Cerebellar nuclear complex (tissue), 1 donor: ENCODE measurements at places on chromosomes 16 and 17.

DNA sequence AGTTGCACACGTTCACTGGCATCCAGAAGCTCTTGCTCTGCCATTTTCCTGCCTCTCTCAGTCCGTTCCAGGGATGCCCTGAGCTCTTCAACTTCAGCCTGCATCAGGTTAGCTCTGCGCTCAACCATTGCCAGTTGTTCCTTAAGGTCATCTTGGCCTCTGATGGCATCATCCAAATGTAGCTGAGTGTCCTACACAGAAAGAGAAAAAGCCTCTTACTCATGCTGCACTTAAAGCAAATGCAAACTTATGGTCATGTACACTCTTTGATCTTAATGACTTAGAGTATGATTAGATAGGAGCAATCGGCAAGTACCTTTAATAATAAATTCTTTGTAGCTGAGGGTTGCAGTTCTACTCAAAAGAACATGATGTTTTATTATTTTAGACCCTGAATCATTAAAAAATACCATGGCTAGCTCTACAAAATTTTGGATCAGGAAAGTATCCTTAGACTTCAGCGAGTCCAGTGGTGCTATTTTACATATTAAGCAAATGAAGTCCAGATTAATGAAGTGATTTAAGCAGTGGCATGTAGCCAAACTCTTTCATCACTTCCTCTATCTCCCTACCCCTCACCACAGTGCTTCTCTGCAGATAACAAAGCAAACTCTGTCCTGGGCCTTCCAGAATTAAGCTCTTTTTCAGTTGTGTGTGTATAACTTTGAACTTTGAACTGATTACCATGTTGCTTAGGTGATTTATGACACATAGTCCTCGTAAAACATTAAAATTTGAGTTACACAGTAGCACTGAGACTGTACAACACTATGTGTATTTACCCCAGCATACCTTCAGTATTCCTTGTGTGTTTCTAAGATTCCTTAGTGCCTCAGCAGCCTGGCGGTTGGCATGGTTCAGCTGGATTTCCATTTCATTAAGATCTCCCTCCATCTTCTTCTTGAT lies 22.1 kb downstream of the MYH4 start:
- no peak for DNase-seq

GRCh38 chr16:57354311-57354710 lies 4.3 kb upstream of the CCL22 start:
- no peak for DNase-seq

- DNase-seq: no peak
These were observed 72.0 kb downstream of the MSI2 start for GRCh38 chr17:57328109-57328882.

DNA sequence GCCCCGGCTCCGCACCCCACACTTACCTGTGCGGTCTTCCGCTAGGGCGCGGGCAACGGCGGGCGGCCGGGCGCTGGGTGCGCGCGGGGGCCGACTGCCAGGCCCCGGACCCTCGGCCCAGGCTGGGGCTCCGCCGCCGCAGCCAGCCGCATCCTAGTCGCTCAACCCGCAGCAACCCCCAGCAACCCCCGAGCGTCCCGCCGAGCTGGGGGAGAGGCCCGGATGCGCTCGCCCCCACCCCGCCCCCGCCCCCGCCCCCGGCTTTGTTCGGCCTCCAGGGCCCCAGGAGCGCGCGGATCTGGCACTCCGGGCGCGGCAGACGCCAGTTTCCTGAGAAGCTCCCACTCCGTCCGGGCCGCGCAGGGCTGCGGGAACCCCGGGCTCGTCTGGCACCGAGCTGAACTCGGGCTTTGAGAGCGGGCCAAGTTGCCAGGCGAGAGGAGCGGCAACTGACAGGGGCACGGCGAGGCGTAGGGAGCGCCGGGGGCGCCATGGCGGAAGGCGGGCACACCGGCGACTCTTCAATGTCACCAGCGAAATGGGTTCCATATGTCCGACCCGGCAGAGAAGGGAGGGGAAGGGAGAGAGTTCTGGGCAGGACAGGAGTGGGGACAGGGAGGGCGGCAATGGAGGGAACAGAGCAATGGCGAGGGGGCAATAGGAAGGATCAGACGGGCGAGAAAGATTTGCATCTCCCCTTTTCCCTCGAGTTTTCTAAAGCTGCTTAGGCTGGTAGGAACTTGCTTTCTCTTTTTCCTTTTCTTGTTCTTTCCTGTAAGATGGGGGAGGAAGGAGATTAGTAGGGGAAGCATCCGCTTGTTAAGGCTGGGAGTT lies 13.7 kb downstream of the HOXB4 start:
- DNase-seq: no peak

GRCh38 chr16:27805828-27806351 lies 255.9 kb downstream of the KATNIP start:
- no peak for DNase-seq

DNA sequence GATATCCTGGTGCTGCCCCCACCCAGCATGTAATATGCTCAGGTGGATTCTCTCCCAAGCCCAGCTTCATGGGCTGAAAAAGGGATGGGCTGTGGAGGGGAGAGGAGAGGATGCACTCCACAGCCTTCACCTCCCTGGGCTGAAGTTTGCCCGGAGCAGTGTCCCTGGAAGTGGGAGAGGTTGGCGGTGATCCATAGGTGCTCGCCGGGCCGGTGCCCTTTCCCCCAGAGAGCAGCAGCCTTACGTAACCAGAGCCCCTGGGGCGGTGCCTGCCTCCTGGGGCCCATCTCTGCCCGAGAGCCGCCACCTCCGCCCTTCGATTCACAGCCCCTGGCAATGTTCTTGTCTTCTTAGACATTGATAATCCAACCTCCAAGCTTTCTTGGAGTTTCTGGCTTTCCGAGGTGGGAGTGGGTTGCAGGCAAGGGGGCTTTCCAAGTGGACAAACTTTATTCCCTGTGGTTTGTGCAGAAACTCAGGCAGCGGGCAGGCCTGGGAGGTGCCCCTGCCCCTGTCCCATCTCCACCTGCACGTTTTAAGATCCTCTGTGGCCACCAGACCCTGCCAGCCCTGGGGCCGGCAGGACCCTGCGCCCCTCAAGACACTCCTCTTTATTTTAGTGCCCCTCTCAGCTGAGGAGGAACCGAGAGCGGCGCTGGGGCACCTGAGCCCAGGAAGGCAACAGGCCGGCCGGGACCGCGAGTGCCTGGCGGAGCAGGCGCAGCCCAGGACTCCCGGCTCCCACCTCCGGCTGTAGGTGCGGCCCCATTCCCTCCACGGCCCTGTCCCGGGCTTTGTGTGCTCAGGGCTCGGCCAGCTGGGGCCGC lies 3.1 kb upstream of the WDR90 start:
- DNase-seq: no peak

DNA sequence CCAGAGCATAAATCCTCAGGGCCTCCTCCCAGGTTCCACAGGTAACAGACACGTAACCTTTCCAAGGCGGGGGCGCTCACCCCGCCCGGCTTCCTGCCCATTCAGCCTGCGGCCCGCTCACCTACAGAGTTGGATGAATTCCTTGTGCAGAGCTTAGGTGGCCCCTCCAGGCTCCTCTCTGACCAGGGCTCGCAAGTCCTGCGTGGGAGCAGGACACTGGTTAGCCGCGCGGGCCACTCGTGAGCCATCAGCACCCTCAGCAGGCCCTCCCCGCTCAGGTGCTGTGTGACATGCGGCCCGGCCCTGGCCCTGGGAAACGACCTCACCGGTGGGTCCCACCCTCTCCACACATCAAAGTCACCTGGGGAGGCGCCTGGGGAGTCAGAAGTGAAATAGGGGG lies 528 bp downstream of the TERB1 start:
- no peak for DNase-seq
